ENCODE measurements at places on chromosomes 11 and 22. TPM values are rescaled to one million over a fixed set of nuclear protein-coding genes. Genes with fewer than 3 reads are reported as not detected.
A peak's percentile ranks its signal among the peaks of the same experiment; 100 is the strongest.

Gene C11orf65
- total RNA-seq, result 0.36 TPM

Gene DERL3
- total RNA-seq, result 1.9 TPM

Gene OR2D2
- not detected for total RNA-seq

Gene ABCC8
- total RNA-seq, result 2.5 TPM

Gene YIF1A
- total RNA-seq, result 75.5 TPM

Gene SLC39A13
- total RNA-seq, result 88.9 TPM

Gene CABP7
- total RNA-seq, result not detected

Gene OR2AG2
- total RNA-seq, result not detected

Gene OR51B5
- total RNA-seq, result 1.2 TPM

Gene PATE2
- total RNA-seq, result not detected

Gene CYP2D6
- total RNA-seq, result 1.0 TPM

Gene ADAMTS8
- total RNA-seq, result 8.7 TPM

Gene C22orf42
- total RNA-seq, result not detected

Gene HBE1
- total RNA-seq, result not detected

Gene OR8J1
- total RNA-seq, result not detected

Gene RASL10A
- total RNA-seq, result 3.0 TPM

DNA sequence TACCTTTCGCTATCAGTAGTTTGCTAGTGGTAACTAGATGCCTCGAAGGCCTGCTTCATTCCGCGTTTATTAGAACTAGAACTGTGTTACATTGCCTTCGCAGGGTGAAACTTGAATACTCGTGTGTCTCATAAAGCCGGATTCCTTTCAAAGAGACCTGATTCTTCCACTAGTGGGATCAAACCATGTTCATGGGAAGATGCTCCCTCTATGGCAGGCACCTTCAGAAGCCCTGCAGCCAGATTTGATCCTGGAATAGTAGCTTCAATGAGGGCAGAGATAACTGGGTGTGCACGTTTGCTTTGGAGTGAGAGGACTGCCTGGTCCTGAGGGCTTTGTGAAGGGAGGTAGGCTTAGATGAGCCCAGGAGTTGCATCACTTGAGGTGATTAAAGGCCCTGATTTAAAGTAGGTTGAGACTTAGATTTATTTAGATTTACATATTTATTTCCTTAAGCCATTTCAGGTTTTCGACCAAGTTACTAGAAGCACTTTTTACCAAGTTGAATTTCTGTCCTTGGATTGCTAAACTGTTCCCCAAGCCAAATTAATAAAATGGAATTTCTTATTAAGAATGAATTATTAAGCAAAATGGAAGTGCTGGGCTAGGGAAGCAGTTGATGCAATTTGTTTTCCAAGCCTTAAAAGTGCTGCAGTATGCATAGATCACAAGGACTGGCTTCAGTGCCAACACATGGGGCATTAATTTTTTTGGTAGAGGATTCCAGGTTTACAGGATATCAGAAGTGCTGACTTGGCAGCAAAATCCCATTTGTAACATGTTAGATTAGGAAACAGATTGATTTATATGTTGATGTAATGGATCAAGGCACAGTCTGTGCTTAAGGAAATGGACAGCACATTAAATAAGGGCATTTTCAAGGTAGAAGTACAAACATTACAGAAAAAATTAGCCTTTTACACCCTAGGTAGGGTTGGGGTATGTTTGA is 32.9 kb downstream of the APLP2 start:
- no peak for DNase-seq

DNA sequence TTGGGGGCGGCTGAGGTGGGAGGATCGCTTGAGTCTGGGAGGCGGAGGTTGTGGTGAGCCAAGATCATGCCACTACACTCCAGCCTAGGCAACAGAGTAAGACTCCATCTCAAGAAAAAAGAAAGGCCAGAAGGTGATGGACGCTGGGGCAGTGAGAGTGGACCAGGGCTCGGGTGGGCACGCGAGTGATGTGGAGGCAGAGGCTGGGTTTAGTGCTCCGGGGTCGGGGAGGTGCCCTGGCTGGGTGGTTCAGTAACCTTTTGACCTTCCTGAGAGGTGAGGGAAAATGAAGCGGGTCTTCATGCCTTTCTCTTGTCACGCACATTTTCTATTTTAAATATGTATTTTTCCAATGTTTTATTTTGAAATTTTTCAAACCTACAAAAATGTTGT is 45.1 kb downstream of the ST14 start:
- DNase-seq, result no peak

GRCh38 chr11:11931461-11932055 is 76.9 kb downstream of the DKK3 start:
- DNase-seq, result no peak

DNA sequence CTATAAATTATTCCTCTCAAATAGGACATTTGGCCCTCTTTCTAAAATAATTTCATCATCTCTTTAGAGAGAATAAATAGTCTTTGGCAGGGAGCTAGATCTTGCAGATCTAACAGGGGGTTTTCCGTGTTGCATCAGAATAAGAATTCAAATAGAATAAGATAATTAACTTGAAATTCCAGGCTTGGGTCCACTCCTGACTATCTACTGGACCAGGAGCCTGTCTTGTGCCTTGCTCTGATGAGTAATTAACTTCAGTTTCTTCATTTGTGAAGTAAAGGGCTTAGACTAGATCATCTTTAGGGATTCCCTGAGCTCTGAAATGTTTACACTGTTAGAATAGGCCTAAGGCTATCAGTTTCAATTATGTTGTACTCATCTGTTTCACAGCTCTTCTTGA is 23.5 kb upstream of the TMEM123 start:
- DNase-seq, result no peak

DNA sequence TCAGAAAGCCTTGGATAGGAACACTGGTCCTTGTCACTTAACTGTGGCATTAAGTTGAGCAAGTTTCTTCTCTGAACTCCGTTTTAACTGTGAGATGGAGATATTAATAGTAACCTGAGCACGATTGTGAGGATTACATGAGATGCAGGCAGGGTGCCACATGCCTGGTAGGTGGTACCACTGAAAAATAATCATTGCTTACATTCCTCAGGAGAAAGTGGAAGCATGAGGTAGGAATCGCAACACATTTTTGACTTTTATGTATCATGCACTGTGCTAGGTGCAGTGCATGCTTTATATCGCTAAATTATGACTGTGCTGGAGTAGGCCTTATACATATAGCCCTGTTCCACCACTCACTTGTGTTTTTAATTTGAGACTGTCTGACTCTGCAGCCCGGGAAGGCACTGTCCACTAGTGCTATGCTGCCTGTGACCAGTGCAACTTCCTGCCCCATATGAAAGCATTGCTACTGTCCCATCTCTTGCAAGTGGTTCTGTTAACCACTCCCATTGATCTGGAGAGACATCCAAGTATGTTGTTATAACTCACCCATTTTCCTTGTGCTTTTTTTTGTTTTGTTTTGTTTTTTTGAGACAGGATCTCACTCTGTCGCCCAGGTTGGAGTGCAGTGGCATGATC is 1.0 kb downstream of the UQCR10 start:
- no peak for DNase-seq

- no peak for DNase-seq
These were observed 27.8 kb downstream of the CEP295 start for GRCh38 chr11:93689240-93689639.

GRCh38 chr11:17171916-17172315 is 35.9 kb downstream of the PIK3C2A start:
- DNase-seq, result no peak

DNA sequence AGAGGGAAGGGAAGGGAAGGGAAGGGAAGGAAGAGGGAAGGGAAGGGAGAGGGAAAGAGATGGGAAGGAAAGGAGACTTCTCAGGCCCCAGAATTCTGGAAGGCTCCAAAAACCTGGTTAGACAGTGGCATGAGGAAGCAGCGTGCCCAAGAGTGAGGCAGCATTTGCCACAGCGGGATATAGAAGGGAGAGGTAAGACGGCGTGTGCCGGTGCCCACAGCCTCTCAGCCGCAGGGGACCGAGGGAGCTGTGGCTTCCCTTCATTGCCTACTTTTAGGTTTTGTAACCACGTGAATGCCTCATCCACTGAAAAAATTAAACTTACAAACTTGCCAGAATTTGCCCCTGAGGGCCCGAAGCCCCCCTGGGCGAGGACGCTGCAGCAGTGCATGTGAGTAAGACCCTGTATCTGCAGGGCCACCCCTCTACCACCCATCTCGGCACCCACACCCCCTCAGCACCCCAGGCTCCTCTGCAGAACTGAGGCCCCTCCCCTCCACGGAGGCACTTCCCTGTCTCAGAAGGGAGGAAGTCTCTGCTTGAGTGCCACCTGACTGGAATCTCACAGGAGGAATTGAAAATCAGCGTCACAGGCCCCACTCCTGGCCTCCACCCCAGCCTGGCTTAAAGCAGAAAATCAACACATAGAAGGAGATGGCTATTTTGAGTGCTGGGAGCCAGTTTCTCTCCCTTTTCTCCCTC is 58.1 kb downstream of the LINC01488 start:
- peak; percentile 72 for DNase-seq

GRCh38 chr11:79440571-79441460 is at the start of gene TENM4:
TSS of gene TENM4 (minus strand) at chr11:79441030. CDS start at chr11:79069944, 371,086 bp downstream.
- peak; percentile 78 for DNase-seq

DNA sequence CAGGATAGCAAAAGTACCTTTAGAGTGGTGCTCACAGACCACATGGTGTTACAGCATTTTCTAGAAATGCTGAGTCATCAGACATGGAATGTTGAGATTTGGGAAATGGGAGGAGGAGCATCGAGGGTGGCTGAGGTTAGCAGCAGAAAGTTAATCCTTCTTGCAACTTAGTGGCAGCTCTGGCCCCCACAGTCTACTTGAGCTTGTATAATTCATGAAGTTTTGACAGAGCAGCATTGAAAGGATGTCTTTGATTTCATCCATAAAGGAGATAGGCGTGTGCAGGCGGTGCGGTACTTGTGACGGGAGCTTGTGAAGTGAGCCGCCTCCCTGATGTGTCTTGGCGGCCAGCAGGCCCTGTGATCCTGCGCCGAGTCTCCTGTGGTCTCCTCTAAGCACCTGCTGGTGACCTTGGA is 330.5 kb downstream of the TBC1D22A start:
- DNase-seq, result no peak

GRCh38 chr11:70510571-70510970 is 112.2 kb downstream of the CTTN start:
- peak; percentile 12 for DNase-seq

- DNase-seq, result no peak
These were observed 157.5 kb downstream of the WNT11 start for GRCh38 chr11:76048763-76049162.

GRCh38 chr22:17191163-17191784 is 28.0 kb downstream of the ADA2 start:
- DNase-seq, result no peak

DNA sequence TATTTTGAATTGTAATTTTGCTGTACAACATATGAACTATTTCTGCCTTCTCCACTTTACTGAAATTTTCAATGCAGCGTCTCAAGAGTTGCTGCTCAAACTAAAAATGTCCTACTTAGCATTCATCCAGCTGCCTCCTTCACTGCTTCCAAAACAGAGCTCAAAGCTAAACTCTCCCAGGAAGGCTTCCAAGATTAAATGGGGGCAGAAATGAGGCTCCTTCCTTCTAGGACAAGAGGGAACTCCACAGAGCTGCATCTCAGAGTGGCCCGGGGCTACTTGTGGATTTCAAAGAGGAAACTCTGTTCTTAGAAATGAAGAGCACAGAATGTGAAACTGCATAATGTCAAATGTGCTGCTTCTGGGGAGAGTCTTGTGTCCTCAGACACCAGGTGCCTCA is 295.9 kb upstream of the NCAM1 start:
- no peak for DNase-seq

DNA sequence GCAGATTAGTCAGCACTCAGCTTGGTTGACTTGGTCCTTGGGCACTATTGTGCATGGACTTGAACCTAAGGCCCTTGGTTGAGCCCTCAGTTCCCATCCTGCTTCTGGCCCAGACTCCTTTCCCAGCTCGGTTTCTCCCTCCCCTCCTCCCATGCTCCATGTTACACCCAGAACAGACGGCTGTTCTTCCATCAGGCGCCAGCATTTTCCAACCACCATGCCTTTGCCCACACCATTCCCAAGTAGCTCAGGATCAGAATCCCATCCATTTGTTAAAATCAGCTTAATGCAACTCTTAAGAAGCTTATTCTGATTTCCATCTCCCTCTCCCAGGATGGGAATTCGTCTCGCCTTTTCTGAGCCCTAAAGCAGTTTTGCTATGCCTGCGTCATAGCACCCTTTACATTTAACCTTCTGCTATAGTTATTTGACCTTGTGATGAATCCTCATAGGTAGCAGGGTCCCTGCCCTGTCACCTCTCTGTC is 110.7 kb downstream of the MICAL2 start:
- DNase-seq, result no peak

DNA sequence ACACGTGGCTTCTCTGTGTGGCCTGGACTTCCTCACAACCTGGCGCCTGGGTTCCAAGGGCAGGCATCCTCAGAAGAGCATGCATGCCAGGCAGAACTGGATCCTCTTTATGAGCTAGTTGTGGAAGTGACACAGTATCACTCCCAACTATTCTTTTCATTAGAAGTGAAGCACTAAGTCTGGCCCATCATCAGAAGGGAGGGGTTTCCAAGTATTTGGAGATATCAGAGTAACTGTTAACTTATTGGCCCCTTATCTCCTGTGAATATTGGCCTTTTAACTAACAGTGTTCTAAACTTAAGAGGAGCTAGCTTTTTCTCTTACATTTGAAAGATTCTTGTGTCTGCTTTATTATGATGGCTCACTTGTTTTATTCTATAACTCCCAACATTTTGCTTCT is 35.5 kb downstream of the FDX1 start:
- DNase-seq, result no peak

- DNase-seq, result peak; percentile 68
These were observed 18.7 kb downstream of the MUC5AC start for GRCh38 chr11:1176224-1177019.

- DNase-seq, result peak; percentile 46
These were observed 4.8 kb downstream of the PIM3 start for GRCh38 chr22:49965091-49966040.

DNA sequence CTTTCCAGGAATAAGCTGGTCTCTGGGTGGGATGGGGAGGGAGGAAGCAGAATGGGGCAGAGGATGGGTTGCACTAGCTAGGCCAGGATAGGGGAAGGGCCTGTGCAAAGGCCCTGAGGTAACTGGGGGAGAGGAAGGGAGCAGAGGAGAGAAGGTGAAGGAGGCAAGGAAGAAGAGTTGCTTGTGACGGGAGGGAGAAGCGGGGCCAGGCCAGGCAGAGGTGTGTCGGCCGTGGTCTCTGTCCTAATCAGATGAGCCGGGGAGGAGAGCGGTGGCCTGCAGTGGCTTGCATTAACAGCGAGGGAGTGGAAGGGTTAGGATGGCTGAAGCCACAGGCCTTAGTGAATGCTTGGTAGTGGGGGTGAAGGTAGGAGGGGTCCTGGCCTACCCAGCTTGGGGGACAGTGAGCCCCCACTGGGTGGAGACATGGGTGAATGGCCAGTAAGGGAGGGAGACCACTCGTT is 6.0 kb upstream of the DERL3 start:
- DNase-seq, result no peak

GRCh38 chr11:26698224-26698623 is 23.6 kb downstream of the SLC5A12 start:
- no peak for DNase-seq

All from aorta (tissue), 5 donors.